Breast epithelium (tissue), 4 donors: ENCODE measurements at places on chromosomes 6 and 20.
A peak's percentile ranks its signal among the peaks of the same experiment; 100 is the strongest.

GRCh38 chr6:163759542-163759941 is 345.0 kb downstream of the QKI start:
- no peaks in the 10 kb centered on the region for H3K27me3 ChIP-seq
- DNase-seq, result no peak
- no peak overlapping the region for H3K4me3 ChIP-seq
- H3K4me1 ChIP-seq, result no peaks in the 10 kb centered on the region
- no peaks in the 10 kb centered on the region for H3K36me3 ChIP-seq

- H3K4me3 ChIP-seq, result no peak overlapping the region
- no peaks in the 10 kb centered on the region for H3K4me1 ChIP-seq
These were observed 90.5 kb downstream of the PRND start for GRCh38 chr20:4812216-4812615.

GRCh38 chr6:120646101-120646500 is 688.2 kb downstream of the TBC1D32 start:
- no peaks in the 10 kb centered on the region for H3K36me3 ChIP-seq
- no peak overlapping the region for H3K27ac ChIP-seq
- H3K4me3 ChIP-seq, result no peak overlapping the region
- no peaks in the 10 kb centered on the region for H3K27me3 ChIP-seq

GRCh38 chr20:49749625-49750024 is 35.9 kb upstream of the B4GALT5 start:
- no peak overlapping the region for H3K27ac ChIP-seq
- no peaks in the 10 kb centered on the region for H3K27me3 ChIP-seq
- no peaks in the 10 kb centered on the region for H3K36me3 ChIP-seq
- H3K4me3 ChIP-seq, result no peak overlapping the region
- no peak for DNase-seq

GRCh38 chr20:30484009-30484748 is 773.3 kb upstream of the DEFB115 start:
- H3K27ac ChIP-seq, result no peak overlapping the region
- H3K27me3 ChIP-seq, result no peaks in the 10 kb centered on the region
- H3K36me3 ChIP-seq, result no peaks in the 10 kb centered on the region
- DNase-seq, result no peak
- H3K4me3 ChIP-seq, result no peak overlapping the region

GRCh38 chr6:130115036-130115435 is 96.7 kb downstream of the L3MBTL3 start:
- H3K27ac ChIP-seq, result no peak overlapping the region
- no peaks in the 10 kb centered on the region for H3K27me3 ChIP-seq
- H3K4me3 ChIP-seq, result no peak overlapping the region
- H3K4me1 ChIP-seq, result no peaks in the 10 kb centered on the region

DNA sequence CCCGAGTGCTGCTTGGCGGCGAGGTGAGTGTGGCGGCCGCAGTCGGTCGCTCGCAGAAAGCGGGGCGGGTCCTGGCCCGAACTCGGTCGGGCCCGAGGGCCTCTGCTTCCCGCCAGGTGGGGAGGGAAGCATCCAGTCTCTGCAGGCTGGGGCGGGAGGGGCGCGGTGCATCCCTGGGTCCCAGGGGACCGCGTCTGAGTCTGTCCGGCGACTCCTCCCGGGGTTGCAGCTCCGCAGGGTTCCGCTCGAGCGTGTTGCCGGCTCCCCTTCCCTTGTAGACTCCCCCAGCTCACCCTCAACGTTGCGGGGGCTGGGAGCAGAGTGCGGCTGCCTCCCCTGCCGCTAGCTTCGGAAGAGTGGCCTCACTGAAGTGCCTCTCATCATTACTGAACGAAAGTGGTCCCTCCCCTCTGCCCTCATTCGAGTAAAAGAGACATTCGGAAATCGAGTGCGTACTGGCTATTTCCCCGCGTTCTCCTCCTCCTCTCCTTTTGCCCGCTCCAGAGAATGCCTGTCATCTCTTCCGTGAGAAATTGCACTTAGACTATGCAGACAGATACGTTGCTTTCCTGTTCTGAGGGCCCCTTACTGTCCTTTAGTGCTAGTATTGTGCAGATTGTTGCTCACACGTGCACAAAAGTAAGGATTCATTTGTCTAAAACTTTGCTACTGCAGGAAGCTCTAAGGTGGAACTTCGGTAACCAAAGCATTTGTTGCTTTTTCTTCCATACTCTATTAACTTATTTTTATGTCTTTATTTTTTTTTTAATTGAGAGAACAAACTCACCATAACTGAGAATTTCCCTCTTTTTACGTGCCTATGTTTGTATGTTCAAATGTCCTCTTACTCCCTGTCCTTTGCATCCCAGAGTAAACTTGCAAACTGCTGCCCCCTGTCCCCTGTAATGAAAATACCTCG is 751 bp downstream of the MAP3K4 start:
- H3K36me3 ChIP-seq, result no peaks in the 10 kb centered on the region
- DNase-seq, result no peak
- H3K27me3 ChIP-seq, result no peaks in the 10 kb centered on the region
- peak overlapping the region; percentile 86 for H3K4me3 ChIP-seq
- no peaks in the 10 kb centered on the region for H3K4me1 ChIP-seq
